ENCODE measurements at places on chromosomes 13 and 19.

- no peak for DNase-seq
These were observed 314.7 kb downstream of the UQCRFS1 start for GRCh38 chr19:28898249-28898648.

GRCh38 chr13:75963302-75963701 lies 327.2 kb downstream of the LMO7 start:
- DNase-seq, result no peak

DNA sequence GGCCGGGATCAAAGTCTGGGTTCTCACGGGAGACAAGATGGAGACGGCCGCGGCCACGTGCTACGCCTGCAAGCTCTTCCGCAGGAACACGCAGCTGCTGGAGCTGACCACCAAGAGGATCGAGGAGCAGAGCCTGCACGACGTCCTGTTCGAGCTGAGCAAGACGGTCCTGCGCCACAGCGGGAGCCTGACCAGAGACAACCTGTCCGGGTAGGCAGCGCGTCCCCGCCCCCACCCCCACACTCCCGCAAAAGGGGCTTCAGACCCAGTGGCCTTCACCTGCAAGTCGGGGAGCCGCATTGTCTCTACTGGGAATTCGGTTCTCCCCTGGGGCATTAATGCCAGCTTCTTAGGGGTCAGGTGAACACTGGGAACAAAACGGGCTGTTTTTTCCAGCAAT lies 114.7 kb upstream of the MCF2L start:
- DNase-seq, result no peak

DNA sequence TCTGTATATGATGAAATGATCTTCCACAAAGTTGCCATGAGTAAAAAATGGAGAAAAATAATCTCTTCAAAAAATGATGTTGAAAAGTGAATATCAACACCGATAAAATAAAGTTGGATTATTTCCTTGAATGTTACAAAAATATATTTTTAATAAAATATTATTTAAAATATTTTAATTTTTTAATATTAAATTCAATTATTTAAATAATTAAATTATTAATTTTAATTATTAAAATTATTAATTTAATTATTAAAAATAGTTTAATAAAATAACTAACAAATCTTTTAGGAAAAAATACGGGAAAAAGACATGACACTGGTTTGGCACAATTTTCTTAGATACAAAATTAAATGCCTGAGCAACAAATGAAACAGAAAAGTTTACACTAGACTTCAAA lies 21.3 kb downstream of the ZNF626 start:
- DNase-seq, result no peak

- DNase-seq, result no peak
These were observed 18.0 kb upstream of the IZUMO2 start for GRCh38 chr19:50181121-50181520.

- DNase-seq, result no peak
These were observed 171.6 kb upstream of the RNF113B start for GRCh38 chr13:98348466-98349200.

DNA sequence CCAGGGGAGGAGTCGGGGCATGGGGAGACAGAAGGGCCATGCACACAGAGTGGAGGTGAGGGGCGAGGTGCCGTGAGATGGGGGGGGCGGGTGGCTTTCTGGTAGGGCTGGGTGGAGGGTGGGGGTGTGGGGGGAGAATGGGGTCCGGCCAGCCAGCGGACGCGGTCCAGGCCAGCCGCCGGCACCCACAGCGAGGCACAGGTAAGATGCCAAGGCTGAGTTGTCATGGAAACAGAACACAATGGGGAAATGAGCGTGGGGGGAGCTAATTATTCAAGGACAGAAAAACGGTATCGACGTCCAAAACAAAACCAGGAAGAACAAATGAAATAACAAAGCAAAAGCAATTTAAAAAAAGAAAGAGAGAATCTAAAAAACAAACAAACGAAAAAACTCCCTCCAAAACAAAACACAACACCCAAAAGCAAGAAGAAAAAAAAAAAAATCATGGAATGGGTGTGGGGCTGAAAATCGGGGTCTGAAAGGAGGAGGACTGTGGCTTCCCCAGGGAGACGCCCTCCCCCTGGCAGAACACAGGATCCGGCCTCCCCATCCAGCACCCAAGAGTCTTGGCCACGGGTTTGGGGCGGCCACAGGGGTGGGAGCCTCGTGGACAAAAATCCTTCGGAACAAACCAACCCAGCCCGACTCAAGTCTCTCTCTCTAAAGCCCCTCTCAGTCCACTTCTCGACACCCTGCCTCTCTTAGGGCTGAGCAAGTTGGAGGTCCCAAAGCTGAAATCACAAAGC lies 92.5 kb downstream of the PTPRS start:
- DNase-seq, result no peak

DNA sequence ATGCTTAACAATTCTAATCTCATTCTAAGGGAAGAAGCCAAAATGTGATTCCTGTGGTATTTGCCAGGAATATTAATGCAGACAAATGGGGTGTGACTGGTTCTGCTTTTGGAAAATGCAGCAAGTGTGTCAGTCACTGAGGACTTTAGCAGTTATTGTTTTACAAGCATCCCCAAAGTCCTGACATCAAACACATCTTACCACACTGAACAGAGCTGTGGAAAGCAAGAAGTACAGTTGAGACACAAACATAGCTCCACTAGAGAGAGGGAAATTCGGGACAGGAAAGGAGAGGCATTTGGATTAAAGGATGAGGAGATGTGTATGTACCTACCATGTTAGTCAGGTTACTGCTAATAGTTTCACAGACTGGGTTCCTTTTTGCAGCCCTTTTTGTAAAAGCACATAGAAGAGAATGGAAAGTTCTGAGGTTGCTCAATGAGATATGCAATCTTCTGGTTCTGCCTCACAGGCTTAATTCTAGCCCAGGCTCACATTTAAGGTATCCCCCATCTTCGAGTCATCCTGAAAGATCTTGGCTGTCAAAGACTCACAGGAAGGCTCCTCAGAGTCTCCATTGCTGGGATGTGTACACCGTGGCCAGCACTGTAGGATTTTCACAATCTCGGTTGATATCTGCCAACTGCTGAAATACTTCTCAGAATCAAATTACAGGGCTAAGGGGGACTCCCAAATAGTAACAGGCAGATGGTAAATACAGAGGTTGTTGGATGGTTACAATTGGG lies 316.6 kb downstream of the DNAJC15 start:
- DNase-seq, result no peak

GRCh38 chr13:98397221-98397620 lies 179.7 kb downstream of the STK24 start:
- no peak for DNase-seq

DNA sequence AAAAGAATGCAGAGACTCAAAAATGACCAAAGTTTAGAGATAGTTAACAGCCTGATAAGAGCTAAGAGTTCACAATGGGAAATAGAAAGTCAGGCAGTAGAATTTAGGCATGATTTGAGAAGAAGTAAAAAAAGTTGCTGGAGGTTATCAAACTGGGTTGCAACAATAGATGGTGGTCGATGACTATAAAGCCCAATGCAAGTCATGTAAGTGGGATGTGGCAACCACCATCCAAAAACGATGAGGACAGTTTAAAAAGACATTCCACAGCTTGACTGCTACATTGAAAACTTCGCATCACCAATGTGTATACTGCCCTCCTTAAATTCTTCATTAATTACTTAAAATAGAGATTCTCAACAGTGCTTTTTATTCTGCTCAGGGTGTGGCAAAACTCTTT lies 19.7 kb downstream of the ELF1 start:
- no peak for DNase-seq

DNA sequence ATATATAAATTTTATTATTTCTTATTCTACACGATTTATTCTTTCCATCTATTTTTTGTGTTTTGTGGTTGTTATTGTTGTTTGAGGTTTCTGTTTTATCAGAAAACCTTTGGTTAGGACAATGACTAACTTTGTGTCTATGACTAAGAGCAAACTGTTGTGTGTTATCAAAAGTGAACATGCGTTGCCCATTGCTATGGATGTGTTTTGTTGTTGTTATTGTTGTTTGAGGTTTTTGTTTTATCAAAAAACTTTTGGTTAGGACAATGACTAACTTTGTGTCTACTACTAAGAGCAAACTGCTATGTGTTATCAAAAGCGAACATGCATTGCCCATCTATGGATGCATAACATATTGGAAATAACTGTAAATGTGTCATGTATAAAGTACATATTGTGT lies 692.3 kb downstream of the SLITRK1 start:
- no peak for DNase-seq

DNA sequence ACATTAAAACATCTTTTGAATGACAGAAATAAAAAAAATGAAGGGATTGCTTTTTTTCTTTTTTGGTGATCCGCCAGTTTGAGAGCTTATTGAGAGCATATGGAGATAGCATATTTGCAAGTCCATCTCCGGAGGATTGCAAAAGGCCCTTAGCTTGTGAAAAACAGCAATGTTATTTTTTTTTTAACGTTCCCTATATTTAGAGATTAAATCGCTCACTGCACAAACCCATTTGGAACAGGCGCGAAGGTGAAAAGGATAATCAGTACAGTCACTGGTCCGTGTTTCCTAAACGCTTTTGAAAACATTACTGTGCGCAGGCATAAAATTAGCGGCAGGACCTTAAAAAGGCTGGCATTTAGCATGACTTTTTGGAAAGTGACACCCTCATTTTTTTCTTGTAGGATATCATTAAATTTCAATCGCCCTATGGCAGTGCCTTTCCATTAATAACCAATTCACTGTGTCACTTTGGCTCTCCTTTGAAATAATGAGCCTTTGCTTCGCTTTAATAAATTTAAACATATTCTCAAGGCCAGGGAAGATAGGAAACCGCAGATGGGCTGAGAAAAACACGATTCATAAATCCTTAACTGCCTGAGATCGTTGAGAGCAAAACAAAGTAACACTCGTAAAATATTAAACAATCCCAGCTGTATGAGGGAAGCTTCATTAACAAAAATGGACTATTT lies 342.2 kb downstream of the DACH1 start:
- DNase-seq, result no peak

DNA sequence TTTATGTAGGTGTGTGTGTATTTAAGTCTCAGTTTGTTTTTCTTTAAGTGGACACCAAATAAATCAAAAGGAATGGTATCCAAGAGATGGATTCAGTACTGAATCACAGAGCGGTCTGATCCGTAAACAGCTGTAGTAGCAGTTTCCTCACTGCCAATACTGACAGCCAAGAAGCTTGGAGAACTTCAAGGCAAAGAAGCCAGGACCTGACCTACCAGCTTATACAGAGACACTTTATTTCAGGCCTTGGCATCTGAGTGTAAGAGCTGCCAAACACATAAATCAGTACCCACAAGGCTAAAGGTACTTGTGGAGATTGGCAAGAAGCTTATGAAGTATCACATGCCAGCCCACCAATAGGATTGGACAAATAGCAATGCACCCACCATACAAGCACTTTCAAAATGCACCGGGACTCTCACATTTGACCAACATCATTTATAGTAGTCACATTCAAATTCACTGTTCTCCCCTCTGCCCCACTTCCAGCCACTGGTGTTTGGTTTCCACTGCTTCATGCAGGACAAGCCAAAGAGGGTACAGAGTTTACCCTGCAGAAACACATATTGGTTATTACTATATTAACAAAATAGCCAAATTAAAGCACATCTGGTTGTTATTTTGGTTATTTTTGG lies 357.9 kb downstream of the KLF12 start:
- no peak for DNase-seq

DNA sequence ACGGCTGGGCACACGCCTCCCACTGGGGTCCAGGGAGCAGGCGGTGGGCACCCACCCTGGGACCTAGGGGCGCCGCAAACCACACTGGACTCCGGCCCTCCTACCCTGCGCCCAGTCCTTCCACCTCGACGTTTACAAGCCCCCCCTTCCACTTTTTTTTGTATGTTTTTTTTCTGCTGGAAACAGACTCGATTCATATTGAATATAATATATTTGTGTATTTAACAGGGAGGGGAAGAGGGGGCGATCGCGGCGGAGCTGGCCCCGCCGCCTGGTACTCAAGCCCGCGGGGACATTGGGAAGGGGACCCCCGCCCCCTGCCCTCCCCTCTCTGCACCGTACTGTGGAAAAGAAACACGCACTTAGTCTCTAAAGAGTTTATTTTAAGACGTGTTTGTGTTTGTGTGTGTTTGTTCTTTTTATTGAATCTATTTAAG lies 1.6 kb downstream of the JUNB start:
- DNase-seq, result no peak

- DNase-seq, result no peak
These were observed 113.6 kb upstream of the ARGLU1 start for GRCh38 chr13:106681536-106681935.

DNA sequence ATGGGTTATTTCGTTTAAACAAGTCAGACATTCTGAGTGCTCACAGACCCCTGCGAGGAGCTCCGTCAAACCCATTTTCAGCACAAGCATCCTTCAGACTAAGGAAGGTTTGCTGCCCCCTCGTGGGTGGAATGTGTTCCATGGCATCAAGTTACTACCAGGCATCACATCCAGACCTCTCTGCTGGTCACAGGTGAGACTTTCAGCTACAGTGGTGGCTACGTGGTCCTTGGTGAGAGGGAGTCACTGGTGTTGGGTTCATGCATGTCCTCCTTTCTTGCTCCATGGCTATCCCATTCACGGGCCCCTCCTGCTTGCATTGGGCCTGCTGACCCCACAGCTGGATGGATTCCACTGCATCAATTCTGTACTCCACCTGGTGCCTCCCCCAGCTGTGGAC lies 9.1 kb upstream of the LILRB5 start:
- DNase-seq, result peak; percentile 70

DNA sequence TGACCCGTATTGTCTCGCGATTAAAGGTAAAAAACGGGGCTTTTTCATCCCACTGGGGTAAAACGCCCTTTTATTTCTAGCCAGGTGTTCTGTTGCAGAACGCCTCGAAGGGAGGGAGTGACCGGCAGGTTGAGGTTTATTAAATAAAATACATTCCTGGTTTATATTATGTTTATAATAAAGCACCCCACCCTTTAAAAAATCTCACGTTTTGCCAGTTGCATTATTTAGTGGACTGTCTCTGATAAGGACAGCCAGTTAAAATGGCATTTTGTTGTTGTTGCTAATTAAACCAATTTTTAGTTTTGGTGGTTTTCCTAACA lies 25.1 kb upstream of the ZNF850 start:
- DNase-seq, result no peak

DNA sequence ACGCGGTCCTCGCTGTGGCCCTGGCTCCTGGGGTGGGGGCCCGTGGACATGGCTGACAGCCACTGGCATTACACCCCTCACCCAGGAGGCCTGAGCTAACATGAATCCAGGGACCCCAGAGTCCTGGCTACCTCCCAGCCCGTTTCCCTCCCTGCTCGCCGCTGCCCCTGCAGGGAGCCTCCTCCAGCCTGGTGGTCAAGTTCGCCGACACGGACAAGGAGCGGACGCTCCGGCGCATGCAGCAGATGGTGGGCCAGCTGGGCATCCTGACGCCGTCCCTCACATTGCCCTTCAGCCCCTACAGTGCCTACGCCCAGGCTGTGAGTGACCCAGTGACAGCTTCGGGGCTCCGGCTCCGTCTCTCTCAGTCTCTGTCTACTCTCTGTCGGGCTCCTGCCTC lies 56.6 kb downstream of the CELF5 start:
- DNase-seq, result no peak

DNA sequence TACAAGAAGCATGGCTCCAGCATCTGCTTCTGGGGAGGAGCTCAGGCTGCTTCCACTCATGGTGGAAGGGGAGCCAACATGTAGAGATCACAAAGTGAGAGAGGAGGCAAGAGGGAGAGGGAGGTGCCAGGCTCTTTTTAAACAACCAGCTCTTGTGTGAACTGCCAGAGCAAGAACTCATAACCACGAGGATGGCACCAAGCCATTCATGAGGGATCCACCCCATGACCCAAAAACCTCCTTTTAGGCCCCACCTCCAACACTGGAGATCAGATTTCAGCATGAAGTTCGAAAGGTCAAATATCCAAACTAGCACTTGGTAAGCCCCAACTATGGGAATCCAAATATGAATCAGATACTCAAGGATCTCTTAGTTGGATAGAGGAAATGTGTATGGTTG lies 131.2 kb downstream of the RXFP2 start:
- DNase-seq, result no peak

- no peak for DNase-seq
These were observed 77.9 kb downstream of the CACNA1A start for GRCh38 chr19:13428352-13428751.
